ENCODE measurements at places on chromosomes 11 and 22. TPM values are rescaled to one million over a fixed set of nuclear protein-coding genes. Genes with fewer than 3 reads are reported as not detected.

- H3K27ac ChIP-seq: peak overlapping the region; percentile 77
- H3K36me3 ChIP-seq: no peaks in the 10 kb centered on the region
- peak; percentile 61 for DNase-seq
- H3K4me3 ChIP-seq: no peak overlapping the region
- H3K4me1 ChIP-seq: peaks cover 35% of the 10 kb centered on the region
These were observed 49.2 kb upstream of the SESN3 start for GRCh38 chr11:95279921-95280868.

- H3K36me3 ChIP-seq: no peaks in the 10 kb centered on the region
- no peak for DNase-seq
- no peaks in the 10 kb centered on the region for H3K27me3 ChIP-seq
- H3K27ac ChIP-seq: no peak overlapping the region
These were observed 102.7 kb upstream of the PARVA start for GRCh38 chr11:12274558-12275197.

DNA sequence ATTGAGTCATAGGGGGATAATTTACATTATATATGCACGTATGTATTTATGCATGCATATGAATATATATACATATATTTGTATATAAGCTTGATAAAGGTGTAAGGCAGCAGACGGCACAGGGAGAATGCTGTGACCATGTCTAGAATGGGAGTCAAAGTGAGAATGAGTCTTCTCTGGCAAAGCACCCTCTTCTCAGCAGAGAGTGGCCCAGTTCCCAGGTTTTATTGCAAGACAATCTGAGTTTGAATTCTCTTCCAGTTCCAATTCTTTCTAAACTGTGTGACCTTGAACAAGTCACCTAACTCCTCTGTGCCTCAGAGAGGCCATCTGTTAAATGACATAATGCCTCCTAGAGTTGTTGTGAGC is 13.8 kb downstream of the EHF start:
- no peaks in the 10 kb centered on the region for H3K27me3 ChIP-seq
- no peak for DNase-seq
- H3K36me3 ChIP-seq: no peaks in the 10 kb centered on the region
- peaks cover 15% of the 10 kb centered on the region for H3K4me1 ChIP-seq
- no peak overlapping the region for H3K27ac ChIP-seq

DNA sequence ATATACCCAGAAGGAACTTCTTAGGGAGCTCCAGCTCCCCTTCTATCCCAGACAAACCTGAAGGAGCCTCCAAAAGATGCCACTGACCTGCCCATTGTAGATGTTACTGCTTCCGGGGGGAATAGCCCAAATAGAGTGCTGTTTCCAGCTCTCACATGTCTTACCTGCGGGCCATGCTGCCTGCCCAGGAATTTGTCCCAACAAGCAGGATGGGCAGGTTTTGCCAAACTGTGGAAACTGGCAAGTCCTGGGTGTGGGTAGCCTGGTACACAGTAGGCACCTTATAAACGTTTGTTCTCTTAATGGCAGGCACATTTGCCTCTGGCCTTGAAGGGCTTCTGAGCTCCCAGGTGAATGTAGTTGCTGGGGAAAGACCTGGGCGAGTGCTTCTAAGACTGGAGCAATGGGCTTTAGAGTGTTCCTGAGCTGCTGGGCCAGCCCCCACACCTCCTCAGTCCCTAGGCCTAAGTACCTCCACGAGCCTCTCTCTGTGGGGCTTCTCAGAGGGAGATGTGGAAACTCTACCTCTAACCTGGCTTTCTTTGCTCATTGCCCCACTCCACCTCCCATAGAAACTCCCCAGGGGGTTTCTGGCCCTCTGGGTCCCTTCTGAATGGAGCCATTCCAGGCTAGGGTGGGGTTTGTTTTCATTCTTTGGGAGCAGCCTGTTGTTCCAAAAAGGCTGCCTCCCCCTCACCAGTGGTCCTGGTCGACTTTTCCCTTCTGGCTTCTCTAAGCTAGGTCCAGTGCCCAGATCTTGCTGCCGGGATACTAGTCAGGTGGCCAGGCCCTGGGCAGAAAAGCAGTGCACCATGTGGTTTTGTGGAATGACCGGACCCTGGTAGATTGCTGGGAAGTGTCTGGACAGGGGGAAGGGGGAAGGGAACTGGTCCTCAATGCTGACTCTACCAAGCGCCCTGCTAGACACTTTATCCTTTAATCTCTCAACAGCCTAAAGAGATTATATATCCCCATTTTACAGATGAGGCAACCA is 37.2 kb downstream of the LIMK2 start:
- no peak overlapping the region for H3K4me3 ChIP-seq
- no peak for DNase-seq
- H3K4me1 ChIP-seq: peaks cover 5% of the 10 kb centered on the region
- H3K27me3 ChIP-seq: no peaks in the 10 kb centered on the region
- H3K36me3 ChIP-seq: peaks cover 5% of the 10 kb centered on the region
- no peak overlapping the region for H3K27ac ChIP-seq

DNA sequence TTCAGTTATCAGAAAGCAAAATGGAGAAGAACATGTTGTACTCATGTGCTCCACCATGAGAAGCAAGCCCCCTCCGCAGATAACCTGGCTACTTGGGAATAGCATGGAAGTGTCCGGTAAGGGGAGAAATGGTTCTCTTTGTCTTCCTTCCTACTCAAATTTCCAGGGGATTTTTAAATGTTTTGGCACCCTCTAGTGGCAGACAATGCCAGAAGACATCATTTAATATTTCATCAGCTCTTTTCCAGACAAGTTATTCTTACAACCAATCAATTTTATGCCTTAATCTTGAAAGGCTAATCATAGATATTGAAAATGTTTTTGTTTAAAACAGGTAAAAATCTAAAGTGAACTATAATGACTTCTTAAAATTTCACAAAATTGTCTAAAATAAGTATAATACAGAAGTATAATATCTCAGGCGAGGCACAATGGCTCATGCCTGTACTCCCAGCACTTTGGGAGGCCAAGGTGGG is 15.7 kb downstream of the CRTAM start:
- H3K27ac ChIP-seq: no peak overlapping the region
- DNase-seq: peak; percentile 79
- H3K4me1 ChIP-seq: peaks cover 14% of the 10 kb centered on the region
- no peaks in the 10 kb centered on the region for H3K36me3 ChIP-seq
- no peaks in the 10 kb centered on the region for H3K27me3 ChIP-seq

DNA sequence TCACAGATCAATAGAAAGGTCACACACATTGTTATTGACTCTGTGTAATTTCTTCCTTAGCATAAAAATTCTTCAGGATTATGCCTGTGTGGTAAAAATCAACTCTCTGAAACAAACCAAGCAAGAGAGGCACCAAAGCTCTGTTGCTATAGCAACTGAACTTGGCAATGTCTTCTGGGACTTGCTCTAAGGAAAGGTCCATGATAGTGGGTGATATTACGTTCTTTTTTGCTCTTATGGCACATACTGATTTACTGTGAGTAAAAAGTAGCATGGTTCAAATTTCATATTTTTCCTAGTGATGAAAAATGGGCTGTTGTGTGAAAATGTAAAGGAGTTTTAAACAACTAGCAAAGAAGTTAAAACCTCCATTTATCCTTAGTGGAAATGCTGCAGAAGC is 66.4 kb downstream of the SVIP start:
- H3K36me3 ChIP-seq: no peaks in the 10 kb centered on the region
- H3K4me3 ChIP-seq: no peak overlapping the region
- no peaks in the 10 kb centered on the region for H3K27me3 ChIP-seq
- no peak overlapping the region for H3K27ac ChIP-seq
- no peaks in the 10 kb centered on the region for H3K4me1 ChIP-seq

GRCh38 chr11:61280883-61281580 is 14.1 kb downstream of the VWCE start:
- no peaks in the 10 kb centered on the region for H3K27me3 ChIP-seq
- no peak for DNase-seq
- no peak overlapping the region for H3K4me3 ChIP-seq
- no peaks in the 10 kb centered on the region for H3K36me3 ChIP-seq

GRCh38 chr11:105033343-105033742 is 1.6 kb downstream of the CASP1 start:
- H3K4me3 ChIP-seq: peak overlapping the region; percentile 16
- no peaks in the 10 kb centered on the region for H3K27me3 ChIP-seq
- H3K36me3 ChIP-seq: peaks cover 30% of the 10 kb centered on the region
- peaks cover 25% of the 10 kb centered on the region for H3K4me1 ChIP-seq
- no peak for DNase-seq

- no peak for DNase-seq
- H3K4me3 ChIP-seq: no peak overlapping the region
- H3K27ac ChIP-seq: no peak overlapping the region
- H3K27me3 ChIP-seq: no peaks in the 10 kb centered on the region
These were observed 32.4 kb downstream of the TPCN2 start for GRCh38 chr11:69081180-69081579.

DNA sequence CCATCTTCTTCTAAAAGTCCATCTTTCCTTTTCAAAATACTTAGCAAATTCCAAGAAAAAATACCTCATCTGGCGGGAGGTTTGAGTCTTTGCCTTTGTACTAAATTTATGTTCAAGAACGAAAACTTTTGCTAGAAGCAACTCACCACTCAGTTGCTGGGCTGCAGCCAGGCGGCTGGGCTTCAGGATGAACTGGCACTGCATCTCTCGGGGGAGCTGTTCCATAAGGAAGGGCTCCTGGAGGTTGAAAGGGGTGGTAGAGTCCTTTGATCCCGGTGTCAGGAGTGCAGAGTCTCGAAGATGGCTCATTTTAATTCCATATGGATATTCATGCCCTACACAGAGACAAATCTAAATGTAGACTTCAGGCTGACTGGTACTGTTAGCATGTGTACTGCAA is 105.8 kb downstream of the ARHGAP20 start:
- no peak overlapping the region for H3K4me3 ChIP-seq
- no peak for DNase-seq
- no peaks in the 10 kb centered on the region for H3K36me3 ChIP-seq
- H3K27me3 ChIP-seq: no peaks in the 10 kb centered on the region
- H3K4me1 ChIP-seq: no peaks in the 10 kb centered on the region

GRCh38 chr22:30348809-30349208 is 7.9 kb downstream of the SF3A1 start:
- no peak for DNase-seq
- peaks cover 89% of the 10 kb centered on the region for H3K36me3 ChIP-seq
- H3K4me3 ChIP-seq: no peak overlapping the region
- no peaks in the 10 kb centered on the region for H3K4me1 ChIP-seq
- H3K27me3 ChIP-seq: no peaks in the 10 kb centered on the region

DNA sequence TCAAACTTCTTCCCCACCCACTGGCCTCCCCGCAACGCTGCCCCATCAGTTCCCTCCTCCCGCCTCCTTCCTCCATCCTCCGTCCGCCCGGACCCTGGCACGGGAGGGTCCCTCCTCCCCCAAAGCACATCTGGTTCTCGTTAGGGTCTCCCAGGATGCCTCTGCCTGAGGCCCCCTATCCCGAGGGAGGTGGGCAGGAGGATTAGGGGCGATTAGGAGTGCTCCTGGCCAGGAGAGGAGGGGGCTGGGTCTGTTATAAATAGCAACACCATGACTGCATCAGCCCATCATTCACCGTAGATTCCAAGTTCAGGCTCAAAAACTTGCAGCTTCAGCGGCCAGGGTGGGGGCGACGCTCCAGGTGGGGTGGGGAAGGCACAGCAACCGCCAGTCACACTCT is 10.4 kb downstream of the MYRF start:
- no peak overlapping the region for H3K4me3 ChIP-seq
- no peaks in the 10 kb centered on the region for H3K4me1 ChIP-seq
- no peak for DNase-seq
- H3K36me3 ChIP-seq: no peaks in the 10 kb centered on the region
- no peaks in the 10 kb centered on the region for H3K27me3 ChIP-seq

DNA sequence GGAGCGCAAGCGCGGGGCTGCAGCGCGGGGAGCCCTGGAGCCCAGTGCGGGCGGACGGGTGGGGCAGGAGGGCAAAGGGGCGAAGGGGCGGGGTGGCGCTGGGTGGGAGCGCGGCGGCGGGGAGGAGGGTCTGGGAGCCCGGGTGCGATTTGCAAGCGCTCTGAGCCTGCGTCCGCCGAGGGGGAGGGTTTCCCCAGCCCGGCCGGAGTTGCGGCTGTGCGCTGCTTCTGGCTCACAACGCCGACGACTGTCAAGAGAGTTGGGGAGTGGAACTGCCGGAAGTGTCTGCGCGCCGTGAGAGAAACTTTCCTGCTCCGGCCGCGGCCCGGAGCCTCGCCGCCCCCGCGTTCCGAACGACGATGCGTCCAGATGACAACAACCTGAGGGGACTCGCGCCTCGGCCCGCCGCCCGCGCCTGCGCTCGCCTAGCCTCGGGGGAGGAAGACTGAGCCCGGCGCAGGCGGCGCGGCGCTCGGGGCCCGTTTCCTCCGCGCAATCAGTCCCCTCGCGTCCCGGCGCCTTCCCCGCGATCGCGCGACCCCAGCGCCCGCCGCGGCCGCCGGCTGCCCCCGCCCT is at the start of gene ARHGAP42:
Gene ARHGAP42, plus strand, starts transcription at position 235 of the 576 bp plus-strand sequence. CDS start 391 bp downstream, outside the sequence.
- peak within 1 kb of the TSS; percentile 79 for H3K4me3 ChIP-seq
- peaks cover 53% of the 10 kb centered on the region for H3K4me1 ChIP-seq
- H3K27ac ChIP-seq: no peak within 1 kb of the TSS
- peak; percentile 80 for DNase-seq

CCDC73 gene
- 0.05 TPM for total RNA-seq

ART5 gene
- not detected for total RNA-seq

CYB5R2 gene
- 5.2 TPM for total RNA-seq

ADAMTS15 gene
- total RNA-seq: not detected

MYRF gene
- total RNA-seq: 0.27 TPM

FAM111B gene
- 148 TPM for total RNA-seq
